Stimulated activated CD8-positive, alpha-beta memory T cell treated with anti-CD3 and anti-CD28 coated beads, Interleukin-7, amount 100 ng/mL, for 24 hours (primary cell): ENCODE measurements at places on chromosomes 11 and 22.

- no peak for DNase-seq
These were observed 74.1 kb downstream of the COMMD9 start for GRCh38 chr11:36214976-36215692.

- no peak for DNase-seq
These were observed 406.5 kb upstream of the NARS2 start for GRCh38 chr11:78981153-78981552.

- no peak for DNase-seq
These were observed 723.0 kb downstream of the KCNA4 start for GRCh38 chr11:29293825-29294224.

DNA sequence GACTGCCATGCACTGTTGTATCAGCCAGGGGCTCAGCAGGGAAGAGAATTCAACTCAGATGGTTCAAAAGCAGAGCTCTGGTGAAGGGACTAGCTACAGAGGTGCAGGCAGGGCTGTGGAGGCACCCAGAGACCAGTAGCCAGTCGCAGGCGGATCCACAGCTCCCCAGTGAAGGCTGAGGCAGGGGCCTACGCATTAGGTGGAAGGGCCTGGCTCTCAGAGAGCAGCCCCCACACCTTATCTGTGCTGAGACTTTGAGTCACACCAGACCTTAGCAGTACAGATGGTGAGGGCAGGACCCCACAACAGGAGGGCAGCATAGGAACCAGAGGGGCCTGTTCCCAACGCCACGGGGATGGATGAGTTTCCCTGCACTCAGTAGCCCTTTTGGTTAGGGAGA is 189.6 kb downstream of the DSCAML1 start:
- no peak for DNase-seq

DNA sequence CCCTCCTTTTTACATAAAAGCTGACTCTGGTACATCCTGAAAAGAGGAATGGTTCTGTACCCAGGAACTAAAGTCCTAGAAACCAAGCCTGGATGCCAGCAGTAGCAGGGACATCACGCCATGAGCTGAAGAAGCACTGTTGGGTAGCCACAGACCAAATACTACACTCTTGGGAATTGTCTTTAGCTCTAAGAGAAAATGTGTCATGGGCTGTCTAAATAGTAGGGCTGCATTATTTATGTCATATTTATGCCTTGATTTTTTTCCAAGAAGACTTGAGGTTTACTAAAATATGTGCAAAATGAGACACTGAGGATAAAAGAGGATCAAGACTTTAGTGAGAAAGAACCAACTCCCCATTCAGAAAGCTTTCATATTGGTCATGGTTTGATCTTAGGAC is 213.6 kb downstream of the RAB38 start:
- DNase-seq: no peak
